ENCODE measurements at places on chromosomes 16 and 17.

DNA sequence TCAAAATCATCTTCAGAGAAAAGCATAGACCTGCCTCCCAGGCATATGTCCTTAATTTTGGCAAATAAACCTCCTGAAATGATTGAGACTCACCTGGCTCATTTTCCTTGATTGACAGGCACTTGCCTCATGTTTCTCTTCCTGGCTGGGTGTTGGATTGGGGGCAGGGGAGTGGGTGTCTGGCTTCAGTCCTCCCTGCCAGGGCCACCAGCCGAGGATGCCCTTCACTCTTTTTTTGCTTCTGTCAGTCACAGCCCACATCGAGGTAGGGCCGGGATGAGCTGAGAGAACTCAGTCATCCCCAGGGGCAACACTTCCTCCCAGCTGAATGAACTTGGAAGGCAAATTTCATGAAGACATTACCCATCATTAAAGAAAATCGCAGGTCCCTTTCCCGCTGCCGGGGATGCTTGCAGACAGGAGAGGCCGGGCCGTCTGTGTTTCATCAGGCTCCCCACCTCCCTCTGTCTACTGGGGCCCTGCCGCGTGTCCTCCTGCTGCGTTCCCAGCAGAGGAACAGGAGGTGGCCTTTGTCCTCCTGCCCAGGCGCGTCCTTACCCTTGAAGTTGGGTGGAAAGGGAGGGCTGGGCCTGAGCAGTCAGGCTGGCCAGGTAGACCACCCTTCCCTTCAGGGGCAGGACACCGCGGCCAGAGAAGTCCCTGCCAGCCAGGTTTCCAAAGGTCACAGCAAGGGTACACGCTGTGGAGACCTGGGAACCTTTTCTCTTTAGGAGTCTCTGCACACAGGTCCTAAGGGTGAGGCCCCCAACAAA, 11.2 kb upstream of the DNAH17 start:
- peak; percentile 52 for DNase-seq

DNA sequence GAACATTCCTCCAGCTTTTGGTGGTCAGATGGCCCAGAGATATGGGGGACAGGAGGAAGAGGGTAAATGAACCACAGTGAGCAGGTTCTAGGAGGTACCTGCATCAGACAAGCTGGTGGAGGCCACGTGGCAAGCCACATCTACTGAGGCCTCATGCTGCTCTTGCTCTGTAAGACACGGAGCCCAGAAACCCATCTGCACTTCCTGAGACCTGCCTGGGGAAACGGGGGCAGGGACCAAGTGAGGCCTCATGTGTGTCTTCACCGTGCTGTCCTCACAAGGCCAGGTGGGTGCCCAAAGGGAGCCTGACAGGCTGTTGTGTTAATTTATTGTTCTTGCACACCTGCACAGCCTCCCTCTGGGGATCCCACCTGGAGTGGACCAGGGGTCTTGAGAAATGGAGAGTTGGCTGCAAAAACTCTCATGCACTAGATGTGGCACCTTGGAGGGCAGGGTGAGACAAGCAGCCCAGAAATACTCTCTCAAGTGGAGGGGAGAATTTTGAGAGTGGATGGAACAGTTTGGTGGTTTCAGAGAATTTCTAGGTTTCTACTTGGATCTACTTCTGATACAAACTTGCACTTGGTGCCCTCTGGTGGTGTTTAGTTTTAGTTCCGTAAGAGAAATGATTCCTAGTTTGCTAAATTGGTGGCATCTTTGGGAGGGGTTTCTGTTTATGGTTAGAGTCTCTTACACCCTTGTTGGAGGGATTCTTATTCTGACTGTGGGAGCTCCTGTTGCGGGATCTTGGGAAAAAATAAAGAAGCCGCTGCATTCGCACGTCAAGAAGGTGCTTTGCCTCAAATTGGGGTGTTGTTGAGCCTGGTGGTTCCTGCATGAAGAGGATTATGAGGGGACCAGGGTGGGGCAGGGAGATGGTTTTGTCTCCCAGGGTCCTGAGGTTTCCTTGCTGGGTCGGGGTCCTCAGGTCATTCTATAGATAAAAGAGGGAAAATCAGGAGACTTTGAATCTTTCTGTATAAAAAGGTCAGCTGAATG, 47.5 kb downstream of the SLC6A2 start:
- peak; percentile 8 for DNase-seq

- no peak for DNase-seq
These were observed 9.8 kb upstream of the CBFB start for GRCh38 chr16:67019171-67019570.

DNA sequence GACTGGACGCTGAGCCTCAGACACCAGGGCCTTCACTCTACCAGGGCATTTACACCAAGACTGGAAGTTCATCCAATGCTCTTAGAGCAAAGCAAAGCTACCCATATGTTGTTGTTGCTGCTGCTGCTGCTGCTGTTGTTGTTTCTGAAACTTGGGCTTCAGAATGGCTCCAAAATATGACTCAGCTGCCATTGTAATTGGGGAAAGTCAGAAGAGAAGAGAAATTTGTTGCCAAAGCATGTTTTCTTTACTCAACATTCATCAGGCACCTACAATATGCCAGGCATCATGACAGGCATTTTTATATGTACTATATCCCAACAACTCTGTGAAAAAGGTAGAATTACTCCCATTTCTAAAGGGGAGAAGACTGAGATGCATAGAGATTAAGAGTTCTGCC, 11.9 kb downstream of the KRT32 start:
- no peak for DNase-seq

- no peak for DNase-seq
These were observed 51.9 kb downstream of the CNTNAP4 start for GRCh38 chr16:76329106-76329505.

- peak; percentile 94 for DNase-seq
These were observed at the start of gene KLHDC4 for GRCh38 chr16:87765776-87766484. KLHDC4 (minus strand) TSS chr16:87765986; CDS start chr16:87765890, 96 bp downstream.

GRCh38 chr16:83842756-83843507, 35.2 kb downstream of the HSBP1 start:
- no peak for DNase-seq

GRCh38 chr17:57266902-57267311, 10.6 kb downstream of the MSI2 start:
- DNase-seq = no peak

DNA sequence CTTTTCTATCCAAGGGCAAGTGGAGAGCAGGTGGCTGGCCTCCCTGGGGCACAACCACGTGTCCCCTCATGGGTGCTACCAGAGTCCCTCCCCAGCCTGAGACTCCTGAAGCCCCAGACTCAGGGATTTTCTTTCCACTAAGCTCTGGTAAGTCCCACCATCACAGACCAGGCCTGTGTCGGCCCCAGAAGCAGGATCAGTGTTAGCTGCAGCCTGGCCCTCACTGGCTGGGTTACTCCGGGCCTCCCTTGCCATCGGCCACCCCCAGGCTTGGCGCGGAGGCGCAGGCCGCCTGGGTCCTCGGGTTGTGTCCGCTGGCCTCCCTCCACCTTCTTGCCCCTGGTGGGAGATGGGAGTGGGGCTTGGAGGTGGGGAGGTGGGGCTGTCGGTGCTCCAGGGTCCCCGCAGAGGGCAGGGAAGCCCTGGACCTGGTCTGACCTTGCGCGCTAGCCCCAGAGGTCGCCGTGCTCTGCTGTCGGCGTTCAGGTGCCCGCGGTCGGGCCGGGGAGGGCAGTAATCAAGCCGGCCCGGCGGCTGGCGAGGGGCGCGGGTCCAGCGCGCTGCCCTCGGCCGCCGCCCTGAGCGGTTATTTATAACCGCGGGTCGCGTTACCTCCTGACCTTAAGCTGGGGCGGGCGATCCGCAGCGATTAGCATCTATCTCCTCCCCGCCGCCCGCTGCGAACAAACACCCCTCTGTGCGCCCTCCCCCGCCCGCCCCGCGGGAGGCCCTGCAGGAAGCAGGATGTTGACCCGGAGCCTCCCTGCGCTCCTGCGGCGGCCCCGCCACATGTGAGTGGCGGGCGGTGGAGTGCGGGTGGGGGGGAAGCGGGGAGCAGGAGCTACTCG, 78.1 kb upstream of the TOB1 start:
- DNase-seq = peak; percentile 98

GRCh38 chr16:17964196-17964595, 372.3 kb downstream of the NPIPA8 start:
- DNase-seq = no peak

- DNase-seq = peak; percentile 98
These were observed 49.0 kb upstream of the BAHCC1 start for GRCh38 chr17:81346090-81346907.

GRCh38 chr17:48290378-48290777, 139.6 kb downstream of the SKAP1 start:
- no peak for DNase-seq

- no peak for DNase-seq
These were observed 52.3 kb downstream of the BMERB1 start for GRCh38 chr16:15486661-15487060.

GRCh38 chr16:23929856-23930255, 94.1 kb downstream of the PRKCB start:
- DNase-seq = no peak

- DNase-seq = no peak
These were observed 205.9 kb downstream of the HS3ST4 start for GRCh38 chr16:25897702-25898101.

DNA sequence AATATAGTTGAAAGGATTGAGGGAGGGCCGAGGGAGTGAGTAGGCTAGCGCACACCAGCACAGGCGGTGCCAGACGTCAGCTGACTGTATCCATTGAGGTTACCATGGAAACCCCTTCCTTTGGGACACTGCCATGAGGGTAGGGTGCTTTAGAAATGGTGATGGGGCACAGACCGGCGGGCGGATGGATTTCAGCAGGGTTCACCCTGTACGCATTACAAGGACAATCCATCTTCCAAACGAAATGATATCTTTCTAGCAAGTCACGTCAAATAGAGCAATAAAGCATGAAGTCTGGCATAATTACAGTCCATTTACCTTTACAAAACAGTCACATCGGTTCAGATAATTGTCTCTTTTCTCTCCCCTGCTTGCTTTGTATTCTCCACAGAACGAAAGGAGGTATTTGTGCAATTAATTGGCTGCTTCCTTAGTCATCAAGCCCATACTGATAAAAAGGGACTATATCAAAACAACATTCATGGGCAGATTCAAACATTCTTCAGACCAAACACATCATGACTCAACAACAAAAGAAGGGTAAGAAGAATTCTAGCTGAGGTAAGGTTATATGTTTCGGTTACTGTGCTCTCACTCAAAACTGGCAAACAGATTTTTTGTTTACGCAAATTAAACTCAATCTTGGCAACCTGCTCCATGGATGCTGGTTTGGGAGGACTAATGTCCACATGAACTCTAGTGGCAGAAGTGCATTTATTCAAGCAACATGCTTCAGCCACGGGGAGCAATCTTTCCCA, 140.6 kb downstream of the CDK5R1 start:
- no peak for DNase-seq

DNA sequence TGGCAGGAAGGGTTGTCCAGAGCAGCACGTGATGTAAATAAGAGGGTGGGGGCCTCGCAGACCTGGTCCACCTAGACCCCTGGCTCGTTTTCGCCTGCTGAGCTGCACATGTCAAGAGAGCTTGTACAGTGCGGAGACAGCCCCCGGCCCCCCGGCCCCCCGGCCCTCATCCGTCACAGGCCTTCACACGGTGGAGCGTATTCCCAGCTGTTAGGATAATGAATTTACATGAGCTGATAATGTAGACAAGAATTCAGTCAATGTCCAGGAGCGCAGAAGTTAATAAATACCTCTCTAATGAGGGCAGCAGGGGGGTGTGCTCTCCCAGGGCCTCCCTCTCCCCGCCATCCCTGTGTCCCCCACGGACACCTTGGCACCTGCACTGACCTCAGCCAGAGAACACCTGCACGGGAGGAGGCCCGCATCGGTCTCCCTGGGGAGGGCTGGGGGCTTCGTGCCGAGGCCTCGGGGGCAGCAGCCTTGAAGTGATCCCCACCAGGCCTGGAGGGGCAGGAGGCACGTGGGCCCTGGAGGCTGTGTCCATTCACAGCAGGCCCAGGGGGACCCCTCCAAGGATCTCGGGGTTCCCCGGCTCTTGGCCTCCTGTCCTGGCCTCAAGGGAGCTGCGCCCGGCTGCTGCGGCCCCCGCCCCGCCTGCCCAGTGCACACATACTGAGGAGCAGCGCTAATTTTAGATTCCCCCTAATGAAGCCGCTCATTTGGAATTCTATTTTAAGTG, 14.6 kb downstream of the GSE1 start:
- DNase-seq = no peak

DNA sequence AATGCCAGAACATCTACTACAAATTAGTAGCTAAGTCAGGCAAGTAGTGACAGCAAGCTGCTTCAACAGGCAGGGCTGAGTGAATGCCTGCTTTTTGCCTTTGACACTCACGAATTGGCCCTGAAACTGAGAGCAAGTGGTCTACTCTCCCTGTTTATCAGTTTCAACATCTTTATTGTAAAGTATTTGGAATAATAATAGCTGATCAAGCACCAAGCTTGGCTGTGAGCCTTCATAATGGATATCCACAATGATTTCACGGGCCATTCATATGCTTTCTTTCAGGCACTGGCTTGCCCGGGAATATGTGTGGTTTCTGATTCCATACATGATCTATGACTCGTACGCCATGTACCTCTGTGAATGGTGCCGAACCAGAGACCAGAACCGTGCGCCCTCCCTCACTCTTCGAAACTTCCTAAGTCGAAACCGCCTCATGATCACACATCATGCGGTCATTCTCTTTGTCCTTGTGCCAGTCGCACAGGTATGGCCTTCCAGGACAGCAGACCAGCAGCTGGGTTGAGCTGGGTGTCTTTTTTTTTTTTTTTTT, 5.2 kb downstream of the TLCD3A start:
- no peak for DNase-seq

DNA sequence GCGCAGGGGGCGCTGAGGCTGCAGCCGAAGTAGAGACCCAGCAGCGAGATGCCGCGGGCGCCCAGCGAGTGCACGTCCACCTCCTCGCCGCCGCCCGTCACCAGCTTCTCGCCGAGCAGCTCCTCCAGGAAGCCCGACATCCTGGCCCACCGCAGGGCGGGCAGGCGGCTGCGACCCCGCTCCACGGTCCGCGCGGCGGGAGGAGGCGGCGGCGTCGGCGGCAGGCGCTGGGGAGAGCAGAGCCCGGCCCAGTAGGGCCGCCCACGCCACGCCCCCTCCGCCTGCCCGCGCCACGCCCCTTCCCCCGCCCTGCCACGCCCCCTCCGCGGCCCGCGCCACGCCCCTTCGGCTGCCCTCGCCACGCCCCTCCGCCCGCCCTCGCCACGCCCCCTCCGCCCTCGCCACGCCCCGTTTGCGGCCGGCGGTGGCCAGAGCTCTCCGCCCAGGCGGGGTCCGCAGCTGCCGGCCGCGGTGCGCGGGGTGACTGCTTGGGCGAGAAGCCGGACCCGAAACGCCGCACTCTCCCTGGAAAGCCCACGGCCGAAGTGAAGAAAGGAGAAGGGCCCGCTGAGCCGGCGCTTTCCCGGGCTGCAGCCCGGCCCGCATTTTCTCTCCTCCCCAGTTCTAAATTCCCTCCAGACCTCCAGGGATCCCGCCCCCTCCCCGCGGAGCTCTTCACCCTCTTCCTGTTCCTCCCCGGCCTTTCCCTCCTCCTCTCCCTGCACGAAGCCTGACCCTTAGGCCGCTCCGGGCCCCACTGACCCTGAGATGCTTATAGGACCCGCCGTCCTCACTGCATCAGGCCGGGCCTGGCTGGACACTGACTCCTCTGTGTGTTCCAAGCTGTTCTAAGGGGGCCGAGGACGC, at the start of gene NXN:
TSS of gene NXN (minus strand) at position 238 of the 867 bp plus-strand sequence.
- peak; percentile 71 for DNase-seq

GRCh38 chr17:76566988-76567431, 18.6 kb downstream of the ST6GALNAC2 start:
- no peak for DNase-seq

All from HuH-7 (cell line).